ENCODE measurements at places on chromosomes 2 and 18.

- DNase-seq = no peak
Measured at GRCh38 chr2:65129286-65129825, 550 bp downstream of the RAB1A start.

GRCh38 chr2:129812071-129812470 lies 167.4 kb upstream of the RAB6C start:
- DNase-seq = no peak

- DNase-seq = no peak
Measured at GRCh38 chr2:206876216-206876860, 63.0 kb upstream of the CPO start.

DNA sequence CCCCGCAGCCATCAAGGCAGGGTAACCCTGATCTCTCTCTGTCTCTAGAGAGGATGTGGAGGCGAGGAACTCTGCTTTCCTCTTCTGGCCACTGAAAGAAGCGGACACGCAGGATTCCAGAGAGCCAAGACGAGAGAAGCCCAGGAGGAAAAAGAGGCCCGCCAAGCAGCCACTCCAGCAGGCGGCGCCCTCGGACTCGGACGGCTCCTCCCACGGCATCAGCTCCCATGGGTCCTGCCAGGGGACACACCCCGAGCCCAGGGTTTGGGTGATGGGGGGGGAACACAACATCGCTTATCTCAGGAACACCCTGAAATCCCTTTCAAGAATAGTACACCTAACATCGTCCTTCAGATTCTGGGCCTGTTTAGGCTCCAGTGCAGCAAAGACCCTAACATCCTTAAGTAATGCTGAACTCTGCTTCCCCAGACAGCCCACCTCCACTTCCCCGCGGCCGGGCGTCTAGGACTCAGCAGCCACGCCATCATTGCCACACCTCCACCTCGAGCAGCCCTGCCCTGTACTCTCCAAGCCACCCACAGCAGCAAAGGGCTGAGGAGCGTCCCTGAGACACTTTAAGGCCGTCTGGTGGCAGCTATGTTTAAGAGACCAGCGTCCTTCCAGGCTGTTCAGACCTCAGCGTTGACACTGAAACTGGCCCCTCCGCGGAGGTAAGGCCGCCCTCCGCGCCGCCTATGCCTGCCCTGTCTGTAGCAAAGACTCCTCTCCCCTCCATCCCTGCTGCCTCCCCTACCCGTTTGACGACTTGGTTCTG lies 34.3 kb upstream of the CNGA3 start:
- no peak for DNase-seq

DNA sequence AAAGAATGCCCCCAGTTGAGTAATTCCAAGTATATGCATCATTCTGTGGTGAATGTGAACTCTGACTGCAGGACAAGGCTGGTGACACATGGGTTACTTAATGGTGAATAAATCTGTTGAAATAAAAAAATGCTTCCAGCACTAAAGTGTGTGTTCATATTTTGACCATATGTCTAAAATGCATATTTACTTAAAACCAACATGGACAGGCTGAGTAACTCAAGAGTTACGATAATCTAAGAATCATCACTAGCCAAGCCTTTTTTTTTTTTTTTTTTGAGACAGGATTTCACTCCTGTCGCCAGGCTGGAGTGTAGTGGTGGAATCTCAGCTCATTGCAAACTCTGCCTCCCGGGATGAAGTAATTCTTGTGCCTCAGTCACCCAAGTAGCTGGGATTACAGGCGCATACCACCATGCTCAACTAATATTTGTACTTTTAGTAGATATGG lies 47.1 kb upstream of the CCBE1 start:
- DNase-seq = peak; percentile 96

DNA sequence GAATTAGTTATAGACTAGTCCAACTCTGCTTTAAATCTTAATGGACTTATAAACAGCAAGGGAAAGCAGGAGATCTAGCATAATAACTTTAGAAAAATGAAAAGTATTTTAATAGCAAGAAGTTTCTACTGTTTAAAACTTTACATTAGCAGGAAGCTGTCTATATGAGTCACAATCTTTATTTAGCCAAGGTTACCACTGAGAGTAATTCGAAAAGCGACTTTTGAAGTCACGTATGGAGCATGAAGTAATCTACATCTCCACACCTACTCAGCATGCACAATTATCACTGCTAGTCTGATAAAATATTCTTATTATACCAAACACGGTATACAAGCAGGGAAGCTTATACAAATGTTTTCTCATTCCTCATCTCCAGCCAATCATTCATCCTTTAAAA lies 515.4 kb upstream of the SOX11 start:
- DNase-seq = no peak

DNA sequence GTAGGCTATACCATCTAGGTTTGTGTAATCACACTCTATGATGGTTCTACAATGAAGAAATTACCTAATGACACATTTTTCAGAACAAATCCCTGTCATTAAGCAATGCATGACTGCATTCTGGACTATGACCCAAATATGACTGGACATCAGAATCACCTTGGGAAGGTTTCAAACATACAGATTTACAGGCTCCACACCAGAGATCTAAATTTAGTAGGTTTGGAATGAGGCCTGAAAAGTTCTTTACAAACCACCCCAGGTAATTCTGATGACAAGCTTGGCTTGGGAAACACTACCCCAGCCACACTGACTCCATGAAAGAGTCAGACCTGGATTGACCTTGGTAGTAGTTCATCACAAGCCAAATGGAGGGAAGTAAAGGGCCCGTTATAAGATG lies 52.2 kb upstream of the NFE2L2 start:
- DNase-seq = no peak

GRCh38 chr2:170885130-170885791 lies 43.8 kb upstream of the GORASP2 start:
- no peak for DNase-seq

Measured in AG09309 (cell line).